Naive thymus-derived CD8-positive, alpha-beta T cell (primary cell): ENCODE measurements at places on chromosomes 2 and 18.
A peak's percentile ranks its signal among the peaks of the same experiment; 100 is the strongest.

DNA sequence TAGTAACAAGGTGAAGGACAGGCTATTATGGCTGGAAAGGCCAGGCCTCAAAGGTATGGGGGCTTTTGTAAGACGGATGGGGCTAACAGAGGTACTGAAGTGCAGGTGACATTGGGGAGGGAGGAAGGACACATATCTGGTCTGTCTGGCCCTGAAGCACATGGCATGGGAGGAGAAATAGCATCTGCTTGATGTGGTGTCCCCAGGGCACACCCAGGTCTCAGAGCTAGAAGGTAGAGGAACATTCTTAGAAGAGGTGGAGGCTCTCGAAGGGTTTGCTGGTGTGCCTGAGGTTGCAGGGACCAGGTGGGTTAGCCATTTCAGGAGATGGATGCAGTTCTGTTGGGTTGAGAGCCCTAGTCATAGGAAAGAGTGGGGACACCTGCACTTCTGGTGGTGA is 9.5 kb downstream of the RALB start:
- no peak for DNase-seq

DNA sequence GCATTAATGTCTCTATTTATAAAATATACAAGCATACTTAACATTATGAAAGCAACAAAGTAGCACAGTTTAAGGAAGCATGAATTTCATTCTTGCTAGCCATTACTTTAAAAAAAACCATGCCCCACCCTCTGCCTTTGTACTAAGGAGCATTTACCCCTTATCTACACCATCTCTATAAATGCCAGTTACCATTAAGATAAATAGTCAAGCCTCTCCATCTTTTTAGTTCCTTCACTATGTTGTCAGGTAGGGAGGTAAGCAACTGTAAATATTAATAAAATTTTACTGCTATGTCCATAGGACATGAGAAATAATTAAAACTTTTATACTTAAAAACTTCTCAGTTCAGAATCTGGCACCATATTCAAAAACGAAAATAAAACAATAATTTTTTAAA is 42.1 kb downstream of the ROCK1 start:
- no peak for DNase-seq

DNA sequence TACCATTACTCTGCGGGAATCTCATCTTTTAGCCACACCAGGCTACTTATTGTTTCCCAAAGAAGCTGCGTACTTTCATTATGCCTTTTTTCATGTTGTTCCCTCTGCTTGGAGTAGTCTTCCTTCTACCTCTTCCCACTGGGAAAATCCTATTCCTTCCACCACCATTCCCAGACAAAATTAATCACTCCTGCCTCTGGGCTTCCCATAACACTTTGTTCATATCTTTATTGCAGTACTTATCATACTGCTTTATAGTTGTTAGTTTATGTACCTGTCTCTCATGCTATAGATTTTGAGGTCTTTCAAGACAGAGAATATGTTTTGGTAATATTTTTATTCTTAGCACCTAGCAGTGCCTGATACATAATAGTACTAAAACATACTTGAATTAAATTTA is 16.2 kb downstream of the OTX1 start:
- DNase-seq: no peak

DNA sequence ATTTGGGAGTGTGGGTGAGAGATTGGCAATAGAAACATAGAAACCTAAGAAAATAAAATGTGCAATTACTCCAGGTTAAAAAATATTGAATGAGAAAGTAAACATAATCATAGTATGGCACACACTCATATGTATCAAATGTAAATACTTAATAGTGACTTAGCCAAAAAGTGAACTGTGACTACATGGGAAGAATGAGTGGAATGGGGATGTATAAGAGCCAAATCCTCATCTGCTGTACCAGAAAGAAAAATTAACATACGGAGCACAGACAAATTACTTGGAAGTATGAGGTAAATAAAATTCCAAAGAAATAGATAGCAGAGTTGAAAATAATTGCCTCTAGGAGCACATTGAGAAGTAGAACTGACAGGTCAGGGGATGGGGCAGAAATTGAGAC is 4.0 kb downstream of the FLACC1 start:
- no peak for DNase-seq

DNA sequence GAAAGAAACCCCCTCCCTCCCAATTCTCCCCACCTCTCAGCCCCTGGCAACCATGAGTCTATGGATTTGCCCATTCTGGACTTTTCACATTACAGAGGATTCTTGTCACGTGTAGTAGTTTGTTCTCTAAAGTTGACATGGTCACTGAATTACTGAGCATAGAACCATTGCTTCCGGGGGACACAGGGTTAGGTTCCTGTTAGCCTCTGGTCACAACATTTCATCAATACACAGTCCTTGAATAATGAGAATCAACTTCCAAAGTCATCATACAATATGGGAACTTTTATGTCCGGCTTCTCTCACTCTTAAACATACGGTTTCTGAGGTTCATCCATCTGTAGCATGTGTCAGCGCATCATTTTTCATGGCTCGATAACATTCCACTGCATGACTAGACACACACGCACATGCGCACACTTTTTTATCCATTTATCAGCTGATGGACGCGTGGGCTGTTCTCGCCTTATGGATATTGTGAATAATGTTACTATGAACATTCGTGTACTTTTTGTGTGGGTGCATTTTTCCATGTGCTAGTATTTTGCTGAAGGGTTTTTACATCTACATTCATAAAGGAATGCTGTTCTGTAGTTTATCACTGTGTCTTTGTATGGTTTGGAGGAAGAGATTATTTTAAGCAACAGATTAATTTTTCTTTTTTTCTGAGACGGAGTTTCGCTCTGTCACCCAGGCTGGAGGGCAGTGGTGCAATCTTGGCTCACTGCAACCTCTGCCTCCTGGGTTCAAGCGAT is 48.1 kb downstream of the PARD6G start:
- no peak for DNase-seq

DNA sequence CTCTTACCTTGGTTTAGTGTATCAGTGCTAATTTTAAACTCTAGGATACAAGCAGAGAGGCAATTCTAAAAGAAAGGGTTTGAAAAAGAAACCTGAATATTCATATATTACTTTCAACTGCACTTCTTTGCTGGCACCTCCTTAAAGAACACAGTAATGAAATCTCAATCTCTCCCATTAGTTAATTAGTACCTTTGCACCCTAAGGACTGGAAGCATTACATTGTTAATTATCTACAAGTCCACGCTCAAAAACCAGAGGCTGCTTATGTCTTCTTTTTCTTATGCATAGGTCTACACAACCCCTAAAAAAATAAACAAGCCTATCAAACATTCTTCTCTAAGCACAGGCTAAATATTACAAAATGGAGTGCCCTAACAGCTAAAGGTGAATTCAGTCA is 20.2 kb downstream of the EPHA4 start:
- no peak for DNase-seq

DNA sequence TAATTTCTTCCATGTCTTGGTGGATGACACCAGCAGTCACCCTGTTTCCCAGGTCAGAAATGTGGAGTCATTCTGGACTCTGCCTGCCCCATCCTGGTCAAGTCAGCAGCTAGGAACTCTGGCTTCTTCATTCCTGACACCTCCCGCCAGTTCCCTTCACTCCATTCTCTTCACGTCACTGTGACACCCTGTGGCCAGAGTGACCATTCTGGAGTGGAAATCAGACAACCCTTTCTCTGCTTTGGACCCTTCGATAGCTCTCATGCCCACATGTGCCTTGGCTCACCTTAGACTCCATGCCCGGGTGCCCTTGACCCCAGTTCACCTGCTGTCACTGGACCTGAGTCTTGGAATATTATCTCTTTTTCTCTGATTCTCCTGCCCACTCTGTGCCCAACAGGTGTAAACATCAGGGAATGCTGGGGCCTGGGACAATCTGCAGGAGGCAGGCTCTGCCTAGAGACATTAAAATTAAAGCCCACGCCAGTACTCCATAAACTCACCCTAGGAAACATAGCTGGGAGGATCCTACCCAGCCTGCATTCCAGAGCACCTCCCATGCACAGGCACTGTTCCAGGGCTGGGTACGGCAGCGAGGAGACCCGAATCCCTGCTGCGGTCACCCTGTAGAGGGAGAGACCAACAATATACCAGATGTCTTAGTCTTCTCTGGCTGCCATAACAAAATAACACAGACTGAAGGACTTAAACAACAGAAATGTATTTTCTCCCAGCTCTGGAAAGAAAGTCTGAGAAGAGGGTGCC is 41.1 kb upstream of the FAHD2A start:
- no peak for DNase-seq

GRCh38 chr2:147712051-147712450 is 132.8 kb upstream of the ACVR2A start:
- no peak for DNase-seq

DNA sequence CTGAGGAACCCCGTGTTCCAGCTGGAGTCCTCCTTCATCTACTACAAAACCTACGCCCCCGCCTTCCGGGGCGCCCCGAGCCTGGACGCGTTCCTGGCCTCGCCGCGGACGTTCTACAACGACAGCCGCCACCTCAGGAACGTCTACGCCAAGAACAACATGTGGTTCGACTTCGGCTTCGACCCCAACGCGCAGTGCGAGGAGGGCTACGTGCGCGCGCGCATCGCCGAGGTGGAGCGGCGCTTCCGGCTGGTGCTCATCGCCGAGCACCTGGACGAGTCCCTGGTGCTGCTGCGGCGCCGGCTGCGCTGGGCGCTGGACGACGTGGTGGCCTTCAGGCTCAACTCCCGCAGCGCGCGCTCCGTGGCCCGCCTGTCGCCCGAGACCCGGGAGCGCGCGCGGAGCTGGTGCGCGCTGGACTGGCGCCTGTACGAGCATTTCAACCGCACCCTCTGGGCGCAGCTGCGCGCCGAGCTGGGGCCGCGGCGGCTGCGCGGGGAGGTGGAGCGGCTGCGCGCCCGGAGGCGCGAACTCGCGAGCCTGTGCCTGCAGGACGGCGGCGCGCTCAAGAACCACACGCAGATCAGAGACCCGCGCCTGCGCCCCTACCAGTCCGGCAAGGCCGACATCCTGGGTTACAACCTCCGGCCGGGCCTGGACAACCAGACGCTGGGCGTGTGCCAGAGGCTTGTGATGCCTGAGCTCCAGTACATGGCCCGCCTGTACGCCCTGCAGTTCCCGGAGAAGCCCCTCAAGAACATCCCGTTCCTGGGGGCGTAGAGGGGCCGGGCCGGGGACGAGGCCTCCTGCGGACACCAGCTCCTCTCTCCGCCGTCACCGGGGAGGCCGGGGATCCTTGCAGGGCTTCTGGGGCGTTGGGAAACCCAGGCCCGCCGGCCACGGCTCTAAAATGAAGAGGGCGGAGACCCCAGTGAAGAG is 5.3 kb upstream of the NEU4 start:
- peak; percentile 62 for DNase-seq
